ENCODE measurements at places on chromosomes 1 and 21. TPM values are rescaled to one million over a fixed set of nuclear protein-coding genes. Genes with fewer than 3 reads are reported as not detected.

DNA sequence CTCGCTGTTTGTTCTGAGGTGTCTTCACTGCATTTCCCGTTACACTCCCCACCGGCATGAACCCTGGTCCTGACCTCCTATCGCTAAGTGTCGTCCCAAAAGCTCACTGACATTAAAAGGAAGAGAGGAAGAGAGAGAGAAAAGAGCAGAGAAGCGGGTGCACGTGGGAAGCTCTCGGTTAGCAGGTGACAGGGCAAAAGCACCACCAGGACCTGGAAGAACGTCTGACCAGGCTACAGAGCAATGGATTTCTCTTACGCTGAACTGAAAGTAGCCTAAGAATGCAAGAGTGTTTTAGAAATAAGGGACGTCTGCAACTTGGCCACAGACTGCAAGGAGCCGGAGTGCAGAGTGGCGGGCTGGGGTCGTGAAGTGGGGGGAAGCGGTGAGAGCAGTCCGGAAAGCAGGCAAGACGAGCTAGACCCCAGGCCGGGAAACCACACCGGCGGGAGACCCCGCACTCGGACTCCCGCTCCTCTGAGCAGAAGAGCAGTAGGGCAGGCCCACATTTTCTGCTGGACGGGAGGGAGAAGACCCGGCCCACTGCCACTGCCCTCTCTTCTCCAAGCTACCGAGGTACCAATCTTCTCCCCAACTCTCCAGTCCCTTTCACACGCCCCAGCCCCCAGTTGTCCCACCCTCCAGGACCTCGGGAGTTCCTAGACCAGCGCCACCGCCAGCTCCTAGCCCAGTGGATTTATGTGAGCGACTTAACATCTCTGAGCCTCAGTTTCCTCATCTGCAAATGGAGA lies 8.3 kb upstream of the MPZL1 start:
- DNase-seq, result no peak

GRCh38 chr1:180193141-180194047 lies 36.7 kb upstream of the LHX4 start:
- no peak for DNase-seq

GRCh38 chr1:34075576-34075975 lies 89.5 kb downstream of the CSMD2 start:
- DNase-seq, result no peak

DNA sequence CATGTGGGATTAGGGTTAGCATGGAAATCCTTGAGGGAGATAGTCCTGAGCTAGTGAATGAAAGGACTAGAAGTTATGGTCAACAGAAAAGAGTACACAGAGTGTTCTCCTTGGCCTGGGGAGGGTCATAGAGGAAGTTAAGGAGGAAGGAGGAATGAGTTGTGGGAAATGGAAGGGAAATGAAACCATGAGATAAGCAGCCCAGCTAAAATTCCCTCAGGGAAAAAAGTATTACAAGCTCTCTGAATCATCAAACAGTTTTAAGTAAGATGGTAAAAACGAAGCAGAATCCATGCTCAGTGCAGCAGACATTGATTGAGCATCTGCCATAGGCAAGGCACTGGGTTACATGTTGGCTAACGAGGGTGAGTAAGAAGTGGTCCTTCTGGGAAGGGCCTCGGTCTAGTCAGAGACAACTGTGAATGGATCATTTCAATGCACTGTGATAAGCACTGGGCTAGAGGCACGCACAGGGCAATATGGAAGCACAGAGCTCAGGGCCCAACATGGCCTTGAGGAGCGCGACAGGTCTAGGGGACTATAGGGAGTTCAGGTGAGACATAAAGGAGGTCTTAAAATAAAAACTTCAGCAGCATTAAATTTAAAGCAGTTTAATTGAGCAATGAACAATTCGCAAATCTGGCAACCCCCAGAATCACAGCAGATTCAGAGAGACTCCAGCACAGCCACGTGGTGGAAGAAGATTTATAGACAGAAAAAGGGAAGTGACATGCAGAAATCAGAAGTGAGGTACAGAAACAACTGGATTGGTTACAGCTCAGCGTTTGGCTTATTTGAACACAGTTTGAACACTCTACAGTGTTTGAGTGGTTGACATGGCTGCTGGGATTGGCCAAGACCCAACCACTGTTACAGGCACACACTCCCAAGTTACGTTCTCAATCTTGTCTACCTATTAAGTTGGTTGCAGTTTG lies 219.5 kb downstream of the HLX start:
- no peak for DNase-seq

- DNase-seq, result no peak
Measured at GRCh38 chr1:61132645-61133334, 50.4 kb downstream of the NFIA start.

LRRC38 gene
- not detected for total RNA-seq

FCAMR gene
- total RNA-seq, result not detected

Data from Daoy (cell line).